ENCODE measurements at places on chromosomes 1 and 21. TPM values are rescaled to one million over a fixed set of nuclear protein-coding genes. Genes with fewer than 3 reads are reported as not detected.

Gene EPHB2
- total RNA-seq = 14.6 TPM

DNA sequence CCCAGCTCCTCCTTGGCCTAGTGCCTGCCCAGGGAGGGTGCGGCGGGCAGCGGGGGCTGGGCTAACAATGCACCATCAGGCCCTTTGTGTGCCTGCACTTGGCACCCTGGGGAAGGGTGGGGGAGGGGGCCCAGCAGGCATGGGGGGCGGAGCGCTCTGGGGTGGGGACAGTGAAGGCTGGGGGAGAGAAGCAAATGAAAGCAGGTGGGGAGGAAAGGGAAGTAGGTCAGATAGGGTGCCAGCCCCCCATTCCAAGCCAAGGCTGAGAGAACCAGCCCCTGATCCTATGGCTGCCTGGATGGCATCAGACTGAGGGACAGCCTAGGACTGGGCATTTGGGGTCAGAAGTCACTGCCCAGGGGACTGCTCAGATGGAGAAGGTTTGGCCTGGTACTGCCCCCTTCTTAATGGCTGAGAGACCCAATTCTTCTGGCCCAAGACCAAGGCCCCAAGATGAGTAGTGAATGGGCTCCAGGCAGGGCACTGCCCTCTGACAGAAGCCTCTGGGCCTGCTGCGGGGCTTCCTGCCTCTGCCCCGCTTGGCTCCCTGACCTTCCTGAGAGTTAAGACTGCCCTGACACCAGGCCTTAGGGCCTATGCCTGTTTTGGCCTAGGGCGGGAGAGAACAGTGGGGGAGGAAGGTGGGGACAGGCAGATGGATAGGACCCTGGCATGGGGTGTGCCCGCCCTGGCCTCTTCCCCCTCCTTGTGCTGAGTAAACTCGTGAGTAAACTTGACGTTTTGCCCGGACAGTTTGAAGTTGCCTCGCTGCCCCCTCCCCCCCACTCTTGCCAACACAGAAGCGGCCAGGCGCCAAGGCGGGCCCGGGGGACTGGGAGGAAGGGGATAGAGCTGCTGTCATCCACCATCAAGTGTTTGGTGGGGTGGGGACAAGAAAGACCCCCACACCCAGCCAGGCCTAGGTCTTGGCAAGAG lies 2.7 kb downstream of the ZBTB7B start:
- peak; percentile 85 for DNase-seq

- DNase-seq = peak; percentile 65
Observed at GRCh38 chr1:12052008-12052573, 11.0 kb upstream of the TNFRSF8 start.

Gene LCE3E
- not detected for total RNA-seq

Gene PGBD5
- total RNA-seq = 1.8 TPM

- no peak for DNase-seq
Observed at GRCh38 chr1:7493711-7494454, 277.2 kb upstream of the VAMP3 start.

Gene ZFP69
- 5.8 TPM for total RNA-seq

DNA sequence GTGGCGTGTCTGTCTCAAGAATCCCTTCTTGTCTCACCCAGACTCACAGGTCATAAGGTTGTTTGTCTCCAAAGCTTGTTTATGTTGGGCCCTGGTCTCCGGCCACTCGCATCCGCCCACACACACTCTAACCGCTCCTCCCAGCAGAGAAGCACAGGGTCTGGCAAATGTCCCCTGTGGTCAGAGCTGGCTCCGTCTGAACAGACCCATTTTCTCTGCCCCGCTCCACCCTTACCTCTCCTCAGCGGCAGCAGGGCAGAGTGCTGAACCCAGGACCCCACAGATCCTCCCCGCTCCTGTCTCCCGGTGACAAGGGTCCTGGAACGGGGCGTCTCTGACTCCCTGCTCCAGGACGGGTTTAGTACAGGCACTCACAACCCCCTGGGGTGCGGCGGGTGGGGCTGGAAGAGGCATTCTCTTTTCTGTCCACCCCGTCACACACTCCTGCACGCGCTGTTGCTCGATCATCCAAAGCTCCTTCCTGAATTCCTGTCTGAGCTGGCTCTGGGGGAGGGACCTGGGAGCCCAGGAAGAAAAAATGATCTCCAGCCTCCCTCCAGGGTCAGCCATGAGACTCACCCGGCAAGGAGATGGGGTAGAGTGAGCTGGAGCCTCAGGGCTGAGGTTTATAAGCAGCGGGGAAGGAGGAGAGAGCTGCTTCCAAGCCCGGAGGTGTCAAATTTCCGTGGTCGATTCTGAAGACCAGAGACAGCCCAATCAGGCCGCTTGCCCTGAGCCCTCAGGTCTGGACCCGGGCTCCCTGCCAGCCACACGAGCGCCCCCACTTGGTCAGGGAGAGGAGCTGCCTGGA lies at the start of gene S100A13:
Gene S100A13 (minus strand): TSS at position 602 of the 811 bp plus-strand sequence. CDS start 1,033 bp downstream, outside the sequence.
- peak; percentile 81 for DNase-seq

GRCh38 chr1:154342836-154343472 lies 17.6 kb downstream of the ATP8B2 start:
- no peak for DNase-seq

Gene FOXO6
- 8.6 TPM for total RNA-seq

Measured in ureter (tissue), 1 donor.